Tibial artery (tissue), 4 donors: ENCODE measurements at places on chromosomes 1 and 21.

DNA sequence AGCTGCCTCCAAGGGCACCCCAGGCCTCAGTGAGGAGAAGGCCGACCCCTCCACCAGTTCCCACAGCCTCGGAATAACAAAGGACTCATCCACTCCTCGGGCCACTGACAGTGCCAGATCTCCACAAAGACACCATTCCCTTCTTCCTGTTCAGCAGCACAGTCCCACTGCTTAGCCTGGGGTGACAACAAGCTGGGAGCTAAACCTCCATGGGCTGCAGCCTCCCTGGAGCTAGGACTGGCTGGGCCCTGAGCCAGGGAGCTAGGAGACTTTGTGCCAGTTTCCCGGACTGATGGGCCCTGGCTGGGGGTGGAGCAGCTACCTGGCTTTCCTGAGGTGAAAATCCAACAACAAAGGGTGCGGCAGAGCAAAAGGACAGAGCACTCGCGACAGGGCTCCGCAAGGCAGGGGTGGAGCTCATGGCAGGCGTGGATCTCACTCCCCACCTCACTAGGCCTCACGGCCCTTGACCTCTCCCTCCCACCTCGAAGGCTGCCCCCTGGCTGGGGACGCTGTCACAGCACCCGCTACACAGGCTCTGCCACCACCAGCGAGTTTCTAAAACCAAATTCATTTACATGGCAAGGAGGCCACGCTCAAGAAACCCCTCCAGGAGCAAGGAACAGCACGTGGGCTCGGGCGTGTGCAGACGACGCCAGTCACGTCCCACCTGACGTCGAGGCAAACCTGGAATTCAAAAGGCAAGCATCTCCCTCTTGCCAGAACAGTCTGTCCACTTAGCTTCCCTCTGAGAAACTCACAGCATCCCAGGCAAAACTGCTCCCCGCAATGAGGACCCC is 13.8 kb downstream of the SLC35E2B start:
- DNase-seq: no peak
- H3K36me3 ChIP-seq: peaks cover 9% of the 10 kb centered on the region
- H3K4me3 ChIP-seq: no peak overlapping the region
- H3K27me3 ChIP-seq: no peaks in the 10 kb centered on the region
- H3K4me1 ChIP-seq: no peaks in the 10 kb centered on the region

DNA sequence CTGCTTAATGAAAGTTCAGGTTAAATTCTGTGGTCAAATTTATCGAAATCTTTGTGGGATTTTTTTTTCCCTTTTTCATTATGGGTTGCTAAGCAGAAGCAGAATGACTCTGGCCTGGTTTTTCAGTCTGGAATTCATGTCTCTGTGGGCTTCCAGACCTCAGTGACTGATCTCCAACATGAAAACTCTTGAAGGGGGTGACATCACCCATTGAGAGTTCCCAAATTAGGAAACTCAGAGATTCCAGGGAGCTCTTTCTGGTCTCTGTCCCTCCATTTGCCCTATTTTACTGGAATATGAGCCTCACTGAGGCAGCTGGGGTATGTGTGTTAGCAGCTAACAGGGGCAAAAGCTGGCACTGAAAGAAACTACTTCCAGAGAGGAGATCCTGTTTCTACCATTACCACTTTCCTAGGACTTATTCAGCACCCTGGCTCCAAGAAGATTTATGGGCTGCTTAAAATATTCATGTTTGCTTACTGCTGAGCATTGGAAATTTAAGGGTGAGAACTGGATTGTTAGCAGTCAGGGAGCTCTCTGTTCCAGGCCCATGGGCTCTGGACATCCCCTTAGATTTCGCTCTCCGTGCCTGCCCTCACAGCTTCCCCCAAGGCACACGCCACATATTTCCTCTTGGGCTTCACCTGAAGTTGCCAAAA is 203.4 kb upstream of the SPAG17 start:
- no peaks in the 10 kb centered on the region for H3K4me1 ChIP-seq
- no peak for DNase-seq
- no peaks in the 10 kb centered on the region for H3K27me3 ChIP-seq
- no peak overlapping the region for H3K4me3 ChIP-seq

DNA sequence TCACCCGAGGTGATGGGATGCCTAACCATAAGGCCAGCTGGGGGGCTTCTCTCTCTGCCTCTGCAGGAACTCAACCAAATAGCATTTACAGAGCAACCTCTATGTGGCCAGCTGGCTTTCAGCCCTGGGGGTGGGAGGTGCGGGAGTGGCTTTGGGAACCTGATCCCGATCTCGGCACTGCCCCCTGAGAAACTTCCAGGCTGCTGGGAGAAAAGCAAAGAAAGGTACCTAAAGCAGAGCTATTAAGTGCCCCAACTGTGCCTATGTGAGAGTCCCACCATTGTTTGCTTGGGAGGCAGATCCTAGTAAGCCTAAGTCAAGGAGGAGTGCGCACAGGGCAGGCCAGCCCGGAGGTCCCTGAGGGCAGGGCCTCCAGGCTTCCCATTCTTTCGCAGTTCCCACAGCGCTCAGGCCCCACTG is 7.0 kb downstream of the KRTCAP2 start:
- H3K4me3 ChIP-seq: no peak overlapping the region
- peaks cover 22% of the 10 kb centered on the region for H3K36me3 ChIP-seq
- H3K27ac ChIP-seq: no peak overlapping the region

GRCh38 chr1:20339811-20340457 is 49.3 kb downstream of the VWA5B1 start:
- H3K27me3 ChIP-seq: peaks cover 65% of the 10 kb centered on the region
- no peaks in the 10 kb centered on the region for H3K36me3 ChIP-seq
- H3K27ac ChIP-seq: no peak overlapping the region
- no peak for DNase-seq
- H3K4me3 ChIP-seq: no peak overlapping the region

- H3K36me3 ChIP-seq: peaks cover 94% of the 10 kb centered on the region
- H3K27ac ChIP-seq: no peak overlapping the region
- H3K4me3 ChIP-seq: no peak overlapping the region
- H3K4me1 ChIP-seq: no peaks in the 10 kb centered on the region
- DNase-seq: no peak
Measured at GRCh38 chr1:54037476-54037875, 15.5 kb downstream of the TMEM59 start.

DNA sequence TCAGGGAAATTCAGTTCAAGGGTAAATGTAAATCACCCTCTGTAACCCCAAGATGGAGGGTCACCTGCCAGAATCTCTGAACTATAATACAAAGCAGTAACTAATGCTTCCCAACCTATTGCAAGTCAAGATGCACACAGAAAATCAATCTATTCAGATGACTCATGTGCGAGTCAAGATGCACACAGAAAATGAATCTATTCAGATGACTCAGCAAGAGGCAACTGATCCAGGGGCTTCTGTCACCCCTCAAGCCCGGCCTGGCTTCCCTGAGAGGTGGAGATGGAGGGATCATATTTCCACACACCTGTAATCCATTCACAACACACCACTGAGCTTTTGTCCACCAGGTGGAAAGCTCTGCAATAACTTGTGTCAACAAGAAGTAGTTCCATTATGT is 17.4 kb upstream of the HIVEP3 start:
- H3K4me1 ChIP-seq: no peaks in the 10 kb centered on the region
- H3K4me3 ChIP-seq: no peak overlapping the region
- H3K36me3 ChIP-seq: no peaks in the 10 kb centered on the region
- H3K27me3 ChIP-seq: no peaks in the 10 kb centered on the region
- H3K27ac ChIP-seq: no peak overlapping the region

- no peaks in the 10 kb centered on the region for H3K27me3 ChIP-seq
- peak overlapping the region; percentile 55 for H3K27ac ChIP-seq
- no peak for DNase-seq
- H3K36me3 ChIP-seq: no peaks in the 10 kb centered on the region
Measured at GRCh38 chr1:47865881-47866535, 131.2 kb downstream of the TRABD2B start.

DNA sequence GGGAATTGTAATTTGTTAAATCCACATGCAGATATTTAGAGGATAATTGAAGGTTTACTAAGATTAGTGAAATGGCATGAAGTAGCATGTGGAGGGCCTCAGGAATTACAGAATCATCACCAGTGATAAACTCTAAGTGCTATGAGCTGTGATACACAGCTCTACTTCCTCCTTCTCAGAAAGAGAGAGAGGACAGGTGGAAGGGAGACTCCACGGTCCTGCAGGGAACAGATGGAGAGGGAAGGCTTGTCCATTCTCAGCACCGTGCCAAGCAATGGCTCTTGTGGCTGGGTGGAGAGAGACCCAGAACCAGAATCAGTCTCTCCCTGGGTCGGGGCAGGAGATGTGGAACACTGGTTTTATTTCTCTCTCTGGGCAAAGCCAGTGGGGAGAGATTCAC is 27.8 kb upstream of the LYPD8 start:
- no peak for DNase-seq
- H3K4me3 ChIP-seq: no peak overlapping the region
- H3K4me1 ChIP-seq: no peaks in the 10 kb centered on the region
- no peaks in the 10 kb centered on the region for H3K27me3 ChIP-seq
- no peak overlapping the region for H3K27ac ChIP-seq
- no peaks in the 10 kb centered on the region for H3K36me3 ChIP-seq

DNA sequence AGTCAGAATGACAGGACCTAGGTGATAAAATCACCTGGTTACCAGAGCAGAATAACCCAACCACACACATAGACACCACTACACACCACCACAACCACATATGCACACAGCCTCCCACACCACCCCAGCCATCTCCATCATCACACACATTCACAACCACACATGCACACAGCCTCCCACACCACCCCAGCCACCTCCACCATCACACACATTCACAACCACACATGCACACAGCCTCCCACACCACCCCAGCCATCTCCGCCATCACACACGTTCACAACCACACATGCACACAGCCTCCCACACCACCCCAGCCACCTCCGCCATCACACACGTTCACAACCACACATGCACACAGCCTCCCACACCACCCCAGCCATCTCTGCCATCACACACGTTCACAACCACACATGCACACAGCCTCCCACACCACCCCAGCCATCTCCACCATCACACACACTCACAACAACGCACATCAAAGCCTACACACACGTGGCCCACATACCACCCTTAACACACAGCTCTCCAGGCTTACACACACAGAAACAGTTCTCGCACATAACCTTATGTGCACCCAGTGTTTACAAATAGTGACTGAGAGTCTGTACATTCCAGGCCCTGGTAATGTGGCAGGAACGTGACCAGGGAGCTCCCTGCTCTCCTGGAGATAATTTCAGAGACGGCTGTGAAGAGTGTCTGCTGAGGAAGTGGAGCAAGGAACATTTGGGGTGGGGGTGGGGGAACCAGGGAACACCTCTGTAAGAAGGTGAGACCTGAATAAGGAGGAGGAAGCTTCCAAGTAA is 3.3 kb upstream of the GJB3 start:
- no peaks in the 10 kb centered on the region for H3K4me1 ChIP-seq
- peaks cover 45% of the 10 kb centered on the region for H3K27me3 ChIP-seq
- H3K27ac ChIP-seq: no peak overlapping the region
- H3K36me3 ChIP-seq: no peaks in the 10 kb centered on the region

GRCh38 chr1:64532646-64533045 is 62.7 kb downstream of the CACHD1 start:
- no peaks in the 10 kb centered on the region for H3K4me1 ChIP-seq
- no peak overlapping the region for H3K27ac ChIP-seq

GRCh38 chr21:38933731-38934130 is 128.0 kb downstream of the ETS2 start:
- no peaks in the 10 kb centered on the region for H3K36me3 ChIP-seq
- no peak for DNase-seq
- no peak overlapping the region for H3K27ac ChIP-seq
- H3K27me3 ChIP-seq: no peaks in the 10 kb centered on the region
- no peak overlapping the region for H3K4me3 ChIP-seq

- no peak overlapping the region for H3K27ac ChIP-seq
- no peak for DNase-seq
- H3K27me3 ChIP-seq: no peaks in the 10 kb centered on the region
- no peaks in the 10 kb centered on the region for H3K4me1 ChIP-seq
- H3K36me3 ChIP-seq: no peaks in the 10 kb centered on the region
Measured at GRCh38 chr1:184574588-184574987, 180.1 kb downstream of the EDEM3 start.

- H3K4me3 ChIP-seq: no peak overlapping the region
- no peaks in the 10 kb centered on the region for H3K4me1 ChIP-seq
- no peaks in the 10 kb centered on the region for H3K27me3 ChIP-seq
- no peak overlapping the region for H3K27ac ChIP-seq
Measured at GRCh38 chr1:247268390-247269045, 12.6 kb downstream of the VN1R5 start.

DNA sequence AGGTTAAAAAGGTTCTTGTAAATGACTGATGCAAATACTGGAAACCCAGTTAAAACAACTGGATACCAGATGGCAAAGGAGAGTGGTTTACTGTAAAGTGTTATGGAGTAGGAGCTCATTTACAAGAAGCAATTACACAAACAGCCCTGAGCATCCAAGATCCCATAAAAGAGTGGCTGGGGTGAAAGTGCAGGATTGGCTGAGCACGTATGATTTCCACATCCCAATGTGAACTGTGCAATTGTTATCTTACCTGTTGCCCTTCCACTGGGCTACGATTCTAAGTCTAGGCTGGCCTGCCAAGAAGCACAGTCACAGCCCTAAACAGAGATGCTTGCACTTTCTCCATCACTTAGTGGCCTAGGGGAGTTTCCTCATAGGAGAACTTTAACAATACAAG is 277.6 kb upstream of the RUNX1 start:
- no peaks in the 10 kb centered on the region for H3K27me3 ChIP-seq
- no peaks in the 10 kb centered on the region for H3K36me3 ChIP-seq
- H3K4me3 ChIP-seq: no peak overlapping the region
- DNase-seq: peak; percentile 26

DNA sequence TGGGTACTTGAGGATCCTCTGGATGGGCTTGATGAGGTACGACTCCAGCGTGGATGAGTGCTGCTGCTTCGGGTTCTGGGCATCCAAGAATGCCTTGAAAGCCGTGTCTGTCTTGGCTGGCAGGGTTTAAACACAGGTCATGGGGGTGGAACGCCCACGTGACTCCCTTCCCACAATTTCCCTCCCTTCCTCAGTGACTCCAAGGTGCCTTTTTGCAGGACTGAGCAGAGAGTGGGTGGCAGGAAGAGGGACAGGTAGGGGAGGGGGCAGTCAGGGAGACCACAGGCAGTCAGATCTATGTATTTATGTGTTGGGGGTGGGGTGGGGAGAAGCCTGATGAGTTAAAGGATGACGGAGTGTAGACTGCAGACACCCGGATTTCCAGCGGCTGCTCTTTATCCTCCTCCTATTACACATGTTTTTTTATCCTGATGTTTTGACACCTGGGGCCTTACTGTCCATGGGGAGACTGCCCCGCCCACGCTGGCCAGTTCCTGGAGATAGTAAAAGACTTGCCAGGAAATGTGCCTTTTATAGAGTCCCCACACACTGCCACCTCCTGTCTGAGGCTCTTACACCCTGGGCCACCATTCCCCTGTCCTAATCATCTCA is 103.2 kb upstream of the KRTAP19-8 start:
- no peak for DNase-seq
- no peak overlapping the region for H3K4me3 ChIP-seq
- H3K36me3 ChIP-seq: no peaks in the 10 kb centered on the region
- no peak overlapping the region for H3K27ac ChIP-seq

DNA sequence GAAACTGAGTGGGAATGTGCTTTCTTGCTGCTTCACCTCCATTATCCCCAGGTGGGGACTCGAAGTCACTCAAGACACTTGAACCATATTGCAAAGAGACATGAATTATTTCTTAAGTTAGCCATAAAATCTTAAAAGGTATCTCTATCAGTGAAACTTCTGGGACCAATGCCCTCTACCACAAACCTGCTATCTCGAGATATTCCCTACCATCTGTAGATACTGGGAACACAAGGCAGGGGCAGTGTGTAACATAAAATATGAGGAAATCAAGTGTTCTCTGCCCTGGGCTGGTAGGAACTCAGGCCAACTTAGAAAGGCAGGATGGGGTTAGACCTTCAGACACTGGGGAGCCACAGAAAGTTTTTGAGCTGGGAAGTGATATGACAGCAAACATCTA is 1.3 kb upstream of the CD58 start:
- H3K4me3 ChIP-seq: no peak overlapping the region
- no peaks in the 10 kb centered on the region for H3K36me3 ChIP-seq
- DNase-seq: no peak
- peak overlapping the region; percentile 96 for H3K27ac ChIP-seq
- no peaks in the 10 kb centered on the region for H3K27me3 ChIP-seq
- peaks cover 5% of the 10 kb centered on the region for H3K4me1 ChIP-seq
